ENCODE measurements at places on chromosomes 6 and 20.

GRCh38 chr6:144467172-144467762 is 182.1 kb downstream of the UTRN start:
- DNase-seq, result no peak

DNA sequence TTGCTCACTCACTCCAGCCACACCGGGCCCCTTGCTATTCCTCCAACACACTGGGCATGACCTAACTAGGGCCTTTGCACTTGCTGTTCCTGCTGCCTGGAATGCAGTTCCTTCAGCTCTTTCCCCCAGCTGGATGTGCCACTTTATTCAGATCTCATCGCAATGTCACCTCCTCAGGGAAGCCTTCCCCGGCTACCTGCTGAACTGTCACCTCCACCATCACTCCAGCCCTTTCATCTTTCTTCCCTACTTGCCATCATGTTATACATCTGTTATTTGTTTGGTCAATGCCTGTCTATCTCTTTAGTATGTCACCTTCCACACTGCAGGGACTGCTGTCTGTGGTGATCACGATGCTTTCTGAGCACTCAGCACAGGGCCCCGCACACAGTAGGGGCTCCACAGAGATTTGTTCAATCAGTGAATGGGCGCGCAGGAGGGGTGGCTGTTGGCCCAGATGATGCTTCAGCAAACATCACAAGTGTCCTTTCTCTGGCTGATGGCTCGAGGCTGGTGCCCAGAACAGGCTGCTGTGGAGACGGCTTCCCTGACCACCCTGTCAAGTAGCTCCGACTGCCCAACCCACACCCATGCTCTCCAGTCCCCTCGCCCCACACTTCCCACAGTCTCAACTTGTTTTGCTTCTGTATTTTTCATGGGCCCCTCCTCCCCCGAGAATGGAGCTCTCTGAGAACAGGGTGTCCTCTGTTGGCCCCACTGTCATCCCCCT is 31.8 kb downstream of the CEBPB start:
- no peak for DNase-seq

DNA sequence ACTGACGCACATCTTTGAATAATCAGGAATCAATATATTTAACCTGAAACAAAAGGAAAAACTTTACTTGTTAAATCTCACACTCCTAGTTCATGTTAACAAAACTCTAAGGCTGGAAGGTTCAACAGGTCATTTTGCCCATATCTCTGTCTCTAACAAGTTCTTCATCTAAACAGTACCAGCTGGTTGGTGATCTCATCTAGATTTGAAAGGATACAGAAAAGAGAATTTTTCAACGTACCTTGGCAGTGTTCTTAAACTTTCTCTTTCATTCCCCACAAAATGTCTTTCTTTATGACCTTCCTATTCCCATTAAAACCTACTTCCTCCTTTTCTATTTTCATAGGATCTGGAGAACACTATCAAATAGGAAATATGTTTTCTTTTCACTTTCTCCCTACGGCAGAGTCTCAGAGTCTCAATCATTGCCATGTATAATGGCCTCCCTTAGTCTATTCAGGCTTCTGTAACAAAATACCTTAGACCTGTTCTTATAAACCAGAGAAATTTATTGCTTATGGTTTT is 111.3 kb downstream of the TBX18 start:
- DNase-seq, result no peak

GRCh38 chr6:126107475-126108166 is 121.3 kb downstream of the TRMT11 start:
- no peak for DNase-seq

- DNase-seq, result no peak
These were observed 17.3 kb downstream of the VSTM2L start for GRCh38 chr20:37920270-37920669.

- DNase-seq, result peak; percentile 4
These were observed 15.7 kb downstream of the NFYA start for GRCh38 chr6:41088451-41088850.

DNA sequence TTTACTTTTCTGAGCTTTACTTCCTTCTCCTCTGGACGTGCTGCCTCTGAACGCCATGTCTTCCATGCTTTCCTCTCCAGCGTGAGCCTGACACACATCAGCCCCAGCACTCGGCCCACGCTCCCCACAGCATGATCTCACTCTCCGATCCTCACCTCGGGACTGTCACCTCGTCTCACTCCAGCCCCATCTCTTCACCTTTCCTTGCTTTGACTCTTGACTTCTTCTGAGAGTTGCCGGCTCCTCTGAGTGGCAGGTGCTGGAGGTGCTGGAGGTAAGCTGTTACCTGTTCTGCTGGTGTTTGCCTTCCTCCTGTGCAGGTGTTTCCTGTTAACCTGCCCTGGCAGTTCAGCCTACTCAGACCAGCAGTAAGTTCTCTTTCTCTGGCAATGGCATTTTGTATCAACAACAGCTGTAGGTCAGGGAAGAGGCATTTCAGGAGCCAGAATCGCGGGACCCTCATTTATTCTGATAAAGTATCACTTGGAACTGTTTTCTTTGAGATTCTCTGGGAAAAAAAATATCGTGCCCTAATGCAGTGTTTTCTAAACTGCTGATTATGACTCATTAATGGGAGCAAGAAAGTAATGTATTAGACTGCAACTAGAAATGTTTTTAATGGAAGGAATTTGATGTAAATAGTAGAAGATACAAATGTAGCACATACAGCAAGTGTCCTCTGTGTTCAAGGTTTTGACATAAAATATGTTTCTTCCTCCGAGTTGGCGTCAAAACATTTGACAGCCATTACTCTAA is 106.5 kb downstream of the ARID1B start:
- DNase-seq, result no peak

DNA sequence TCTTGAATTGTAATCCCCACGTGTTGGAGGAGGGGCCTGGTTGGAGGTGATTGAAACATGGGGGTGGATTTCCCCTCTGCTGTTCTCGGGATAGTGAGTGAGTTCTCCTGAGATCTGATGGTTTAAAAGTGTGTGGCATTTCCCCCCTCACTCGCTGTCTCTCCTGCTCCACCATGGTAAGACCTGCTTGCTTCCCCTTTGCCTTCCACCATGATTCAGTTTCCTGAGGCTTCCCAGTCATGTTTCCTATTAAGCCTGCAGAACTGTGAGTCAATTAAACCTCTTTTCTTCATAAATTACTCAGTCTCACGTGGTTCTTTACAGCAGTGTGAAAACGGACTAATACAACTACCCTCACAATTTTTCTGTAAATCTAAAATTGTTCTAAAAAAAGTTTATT is 26.8 kb upstream of the FAM184A start:
- DNase-seq, result no peak

DNA sequence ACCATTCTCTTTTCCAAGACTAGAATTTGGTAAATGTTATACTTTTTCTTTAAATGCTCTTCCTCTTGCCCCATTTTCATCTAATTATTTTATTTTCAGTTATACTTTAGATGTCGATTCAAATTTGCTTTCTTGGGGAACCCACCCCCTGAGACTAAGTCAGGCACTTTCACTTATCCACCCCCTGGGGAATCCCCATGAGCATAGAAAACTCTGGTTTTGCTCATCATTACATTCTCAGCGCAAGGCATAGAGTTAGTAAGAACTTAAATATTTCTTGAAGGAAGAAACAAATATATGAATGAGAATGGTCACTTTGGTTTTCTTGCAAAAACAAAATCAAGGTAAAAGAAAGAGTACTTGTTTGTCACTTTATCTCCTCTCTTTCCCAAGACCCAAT is 25.1 kb upstream of the HSF2 start:
- no peak for DNase-seq

- no peak for DNase-seq
These were observed 85.8 kb downstream of the CEBPB start for GRCh38 chr20:50276119-50277063.

Data from MG63 (cell line).